ENCODE measurements at places on chromosomes 12 and 14. TPM values are rescaled to one million over a fixed set of nuclear protein-coding genes. Genes with fewer than 3 reads are reported as not detected.

DNA sequence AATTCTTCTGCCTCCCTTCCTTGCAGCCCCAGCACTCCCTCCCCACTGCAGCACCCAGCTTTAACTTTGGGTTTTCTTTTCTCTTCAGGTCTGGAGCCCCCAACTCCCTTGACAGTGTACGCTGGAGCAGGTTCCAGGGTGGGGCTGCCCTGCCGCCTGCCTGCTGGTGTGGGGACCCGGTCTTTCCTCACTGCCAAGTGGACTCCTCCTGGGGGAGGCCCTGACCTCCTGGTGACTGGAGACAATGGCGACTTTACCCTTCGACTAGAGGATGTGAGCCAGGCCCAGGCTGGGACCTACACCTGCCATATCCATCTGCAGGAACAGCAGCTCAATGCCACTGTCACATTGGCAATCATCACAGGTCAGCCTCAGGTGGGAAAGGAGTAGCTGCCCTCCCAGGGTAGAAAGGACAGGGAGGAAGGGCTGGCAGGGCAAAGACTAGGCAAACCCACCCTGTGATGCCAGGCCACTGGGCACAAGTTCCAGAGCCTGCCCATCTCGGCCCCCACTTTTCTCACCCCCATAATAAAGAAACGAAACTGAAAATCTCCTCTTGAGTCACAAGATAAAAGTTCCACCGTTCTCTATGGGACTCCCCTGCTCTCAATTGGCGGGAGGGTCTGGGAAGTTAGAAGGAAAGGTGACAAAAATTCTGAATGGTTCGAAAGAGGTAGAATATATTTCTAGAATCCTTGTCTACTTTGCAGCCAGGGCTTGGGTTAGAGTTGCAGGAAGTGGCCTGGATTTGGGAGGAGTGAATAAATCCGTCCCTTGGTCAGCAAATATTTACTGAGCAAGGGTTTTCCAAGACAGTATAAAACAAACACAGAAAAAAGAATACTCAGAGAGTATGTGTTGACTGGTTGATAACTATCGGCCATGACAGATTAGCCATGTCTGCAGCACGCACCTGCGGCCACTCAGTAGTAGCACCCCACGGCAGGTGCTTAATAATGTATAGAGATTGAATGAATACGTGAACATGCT, 3.2 kb downstream of the LAG3 start:
- DNase-seq: no peak
- peaks cover 47% of the 10 kb centered on the region for H3K4me1 ChIP-seq
- H3K4me3 ChIP-seq: no peak overlapping the region
- H3K27me3 ChIP-seq: no peaks in the 10 kb centered on the region

- DNase-seq: no peak
- no peak overlapping the region for H3K4me3 ChIP-seq
- no peaks in the 10 kb centered on the region for H3K4me1 ChIP-seq
- no peaks in the 10 kb centered on the region for H3K36me3 ChIP-seq
- no peak overlapping the region for H3K27ac ChIP-seq
- H3K27me3 ChIP-seq: no peaks in the 10 kb centered on the region
Observed at GRCh38 chr12:102625819-102626218, 145.5 kb upstream of the IGF1 start.

DNA sequence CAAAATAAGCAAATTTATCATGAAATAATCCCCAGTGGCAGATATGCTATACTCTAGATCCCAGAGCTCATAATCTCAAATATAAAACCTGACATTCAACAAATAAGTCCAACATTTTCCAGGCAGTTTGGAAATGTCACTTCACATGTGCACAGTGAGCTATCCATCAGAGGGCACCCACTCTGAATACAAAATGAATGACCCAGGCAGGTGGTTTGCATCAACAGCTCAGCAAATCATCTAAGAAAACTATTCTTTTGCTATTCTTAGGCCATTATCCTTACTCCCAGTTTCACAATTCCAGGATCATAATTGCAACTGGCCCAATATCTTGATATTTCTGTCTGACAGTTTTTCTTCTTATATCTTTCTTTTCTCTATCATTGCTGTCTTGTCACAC, 38.5 kb downstream of the TRIM9 start:
- no peak overlapping the region for H3K4me3 ChIP-seq
- no peak overlapping the region for H3K27ac ChIP-seq
- no peaks in the 10 kb centered on the region for H3K27me3 ChIP-seq
- DNase-seq: no peak

DNA sequence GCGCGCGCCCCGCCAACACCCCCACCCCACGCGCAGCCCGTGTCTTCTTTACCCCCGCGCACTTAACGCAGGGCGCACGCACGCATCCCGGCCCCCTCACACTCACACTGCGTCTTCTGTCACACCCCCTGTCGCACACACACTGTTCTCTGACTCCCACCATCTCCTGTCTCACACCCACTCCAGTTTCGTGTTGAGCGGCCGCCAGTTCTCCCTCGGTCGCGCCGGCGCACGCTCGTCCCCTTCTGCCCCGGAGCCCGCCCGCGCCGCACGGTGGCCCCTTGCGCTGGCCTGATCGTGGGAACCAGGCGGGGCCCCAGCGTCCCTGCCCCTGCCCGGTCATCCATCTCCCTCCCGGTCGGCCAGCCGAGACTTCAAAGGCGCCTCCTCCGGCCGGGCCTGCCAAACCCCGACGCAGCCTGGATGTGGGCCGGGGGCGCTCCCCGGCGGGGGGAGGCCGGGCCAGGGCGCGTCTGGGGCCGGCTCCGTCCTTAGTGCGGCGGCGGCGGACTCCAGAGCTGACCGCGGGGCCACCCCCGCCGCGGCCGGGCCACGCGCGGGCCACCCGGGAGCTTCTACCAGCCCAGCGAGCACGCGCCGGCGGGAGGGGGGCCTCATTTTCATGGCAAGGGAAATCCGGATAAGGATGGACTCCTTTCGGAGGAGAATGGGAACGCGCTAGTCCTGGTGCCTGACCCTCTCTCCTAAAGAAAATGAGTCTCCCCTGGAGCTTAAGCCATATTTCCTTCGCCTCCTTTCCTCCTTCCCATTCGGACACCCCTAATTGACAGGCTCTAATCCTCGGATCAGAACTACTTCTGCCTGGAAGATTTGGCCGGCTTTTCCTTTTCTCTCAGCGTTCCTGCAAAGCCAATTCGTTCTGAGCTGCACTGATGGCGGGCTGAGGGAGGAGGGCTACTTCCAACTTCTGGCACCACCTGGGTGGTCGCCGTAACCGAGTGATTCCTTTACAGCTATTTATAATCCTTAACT, 82.0 kb upstream of the HMGA2 start:
- H3K27me3 ChIP-seq: no peaks in the 10 kb centered on the region
- H3K27ac ChIP-seq: no peak overlapping the region
- DNase-seq: no peak
- no peaks in the 10 kb centered on the region for H3K36me3 ChIP-seq
- H3K4me3 ChIP-seq: peak overlapping the region; percentile 49

DNA sequence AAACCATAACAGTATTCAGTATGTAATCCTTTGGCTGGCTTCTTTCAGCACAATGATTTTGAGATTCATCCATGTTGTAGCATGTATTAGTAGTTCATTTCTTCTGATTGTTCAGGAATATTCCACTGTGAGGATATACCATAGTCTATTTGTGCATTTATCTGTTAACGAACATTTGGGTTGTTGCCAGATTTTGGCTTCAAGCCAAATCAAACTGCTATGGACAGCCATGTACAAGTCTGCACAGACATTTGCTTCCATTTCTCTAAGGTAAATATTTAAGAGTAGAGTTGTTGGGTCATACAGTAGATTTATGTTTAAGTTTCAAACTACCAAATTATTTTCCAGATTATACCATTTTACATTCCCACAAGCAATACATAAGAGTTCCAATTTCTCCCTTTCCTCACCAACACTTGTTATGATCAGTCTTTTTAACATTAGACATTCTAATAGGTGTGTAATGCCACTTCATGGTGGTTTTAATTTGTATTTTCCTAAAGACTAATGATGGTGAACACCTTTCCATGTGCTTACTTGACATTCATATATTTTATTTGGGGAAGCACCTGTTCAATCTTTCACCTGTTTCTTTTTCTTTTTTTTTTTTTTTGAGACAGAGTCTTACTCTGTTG, 56.6 kb downstream of the ZFYVE21 start:
- no peaks in the 10 kb centered on the region for H3K27me3 ChIP-seq
- H3K4me1 ChIP-seq: no peaks in the 10 kb centered on the region
- no peak overlapping the region for H3K27ac ChIP-seq
- peaks cover 5% of the 10 kb centered on the region for H3K36me3 ChIP-seq
- no peak for DNase-seq
- H3K4me3 ChIP-seq: no peak overlapping the region

DNA sequence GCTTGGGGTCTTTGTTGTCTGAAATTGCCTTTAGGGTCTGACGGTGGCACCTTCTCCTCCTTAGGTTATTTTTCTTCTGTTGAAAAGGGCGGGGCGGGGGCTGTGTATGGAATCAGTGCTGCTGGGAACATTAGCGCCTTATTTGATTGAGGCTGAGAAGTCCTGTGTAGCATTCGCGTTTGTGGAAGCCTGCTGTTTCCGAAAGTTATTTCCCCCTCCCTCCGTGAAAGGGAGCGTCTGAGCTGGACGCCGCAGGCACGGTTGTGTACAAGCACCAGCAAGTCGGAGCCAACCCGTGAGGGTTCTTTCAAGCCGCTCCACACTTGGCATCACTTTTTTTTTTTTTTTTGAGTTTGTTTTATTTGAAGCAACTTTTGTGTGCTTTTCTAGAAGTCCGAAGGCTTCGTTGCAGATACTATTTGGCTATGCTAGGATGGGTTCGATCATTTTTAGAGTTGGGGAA, 1.1 kb downstream of the SYNE2 start:
- H3K4me3 ChIP-seq: peak overlapping the region; percentile 79
- H3K27ac ChIP-seq: peak overlapping the region; percentile 79
- peak; percentile 74 for DNase-seq
- H3K27me3 ChIP-seq: no peaks in the 10 kb centered on the region

Gene OR4N2
- total RNA-seq: not detected

Gene RNASE3
- total RNA-seq: not detected

Gene GLIPR1L1
- total RNA-seq: not detected

Gene CISTR
- total RNA-seq: not detected

Gene DYRK4
- 10.6 TPM for total RNA-seq

Data from right lobe of liver (tissue), 6 donors.